ENCODE measurements at places on chromosomes 1 and 21.

- peak; percentile 86 for DNase-seq
These were observed 512.2 kb downstream of the NEGR1 start for GRCh38 chr1:71770121-71770520.

DNA sequence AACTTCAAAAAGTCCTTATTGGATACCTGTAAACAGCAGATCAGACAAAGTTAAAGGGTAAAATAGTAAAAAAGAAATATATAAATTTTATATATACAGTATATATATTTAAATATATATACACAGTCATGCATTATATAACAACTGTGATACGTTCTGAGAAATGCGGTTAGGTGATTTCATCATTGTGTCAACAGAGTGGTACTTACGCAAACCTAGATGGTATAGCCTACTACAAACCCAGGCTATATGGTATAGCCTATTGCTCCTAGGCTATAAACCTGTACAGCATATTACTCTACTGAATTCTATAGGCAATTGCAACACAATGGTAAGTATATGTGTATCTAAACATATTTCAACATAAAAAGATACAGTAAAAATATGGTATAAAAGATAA is 222.7 kb downstream of the NUF2 start:
- DNase-seq = no peak

GRCh38 chr21:31329456-31330143 is 14.5 kb downstream of the TIAM1 start:
- DNase-seq = no peak

DNA sequence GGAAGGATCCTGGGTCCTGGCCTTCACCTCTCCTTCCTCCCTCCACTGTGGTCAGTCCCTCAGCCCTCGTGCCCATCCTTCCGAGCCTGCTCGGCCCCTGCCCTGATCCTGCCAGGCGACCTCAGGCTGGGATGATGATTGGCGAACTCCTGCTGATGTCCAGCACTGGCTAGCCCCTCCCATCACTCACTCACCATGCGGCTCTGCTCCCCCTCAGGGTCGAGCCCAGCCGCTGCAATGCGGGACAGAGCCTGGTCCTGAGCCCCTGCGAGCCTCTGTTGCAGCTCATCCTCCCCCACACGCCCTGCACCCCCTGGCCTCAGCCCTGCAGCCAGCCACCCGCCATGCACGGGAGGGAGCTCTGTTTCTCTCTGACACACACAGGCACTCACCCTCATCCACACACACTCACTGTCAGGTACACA is 100.2 kb downstream of the DMRTB1 start:
- no peak for DNase-seq

DNA sequence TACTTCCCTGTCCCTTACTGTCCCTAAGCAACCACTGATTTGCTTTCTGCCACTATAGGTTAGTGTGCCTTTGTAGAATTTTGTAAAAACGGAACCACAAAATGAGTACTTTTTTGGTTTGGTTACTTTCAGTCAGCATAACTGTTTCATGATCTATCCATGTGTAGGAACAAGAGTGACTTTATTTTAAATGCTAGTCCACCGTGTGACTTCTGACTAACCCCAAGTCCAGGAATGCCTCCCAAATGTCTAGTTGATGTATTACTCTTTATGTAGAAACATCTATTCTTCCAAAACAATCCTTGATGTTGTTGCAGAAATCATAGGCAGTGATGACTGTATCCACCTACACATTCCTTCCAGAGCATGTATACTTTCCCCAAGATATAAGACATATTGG is 21.3 kb downstream of the ATPAF1 start:
- no peak for DNase-seq

GRCh38 chr1:37677143-37677439 is 15.2 kb upstream of the CDCA8 start:
- DNase-seq = no peak

GRCh38 chr1:170310951-170311350 is 165.2 kb downstream of the NTMT2 start:
- peak; percentile 88 for DNase-seq

- DNase-seq = no peak
These were observed at the start of gene KRTAP12-2 for GRCh38 chr21:44666401-44667320. Gene KRTAP12-2, minus strand, starts transcription at chr21:44666927. Its CDS starts 41 bp downstream, at chr21:44666886.

DNA sequence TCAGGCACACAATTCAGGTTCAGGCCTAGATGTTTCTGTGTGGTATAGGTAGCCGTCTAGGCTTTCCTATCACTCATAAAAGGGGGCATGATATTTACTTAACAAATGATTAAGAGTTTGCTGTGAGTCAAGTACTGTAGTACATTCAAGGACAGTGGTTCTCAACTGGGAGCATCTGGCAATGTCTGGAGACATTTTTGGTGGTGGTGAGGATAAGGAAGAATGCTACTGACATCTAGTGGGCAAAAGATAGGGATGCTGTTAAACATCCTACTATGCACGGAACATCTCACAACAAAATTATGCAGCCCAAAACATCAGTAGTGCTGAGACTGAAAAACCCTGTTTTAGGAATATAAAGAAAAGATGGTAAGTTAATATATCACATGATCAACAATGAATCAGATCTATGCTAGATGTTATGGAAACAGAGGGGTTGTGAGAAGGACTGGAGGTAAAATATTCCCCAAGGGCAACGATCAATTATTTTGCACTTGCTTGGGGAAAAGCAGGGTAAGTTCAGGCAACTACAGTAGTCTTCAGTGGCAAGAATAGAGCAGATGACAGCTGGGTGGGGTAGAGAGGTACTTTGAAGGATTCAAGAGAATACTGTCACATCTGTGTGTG is 4.9 kb downstream of the DNTTIP2 start:
- DNase-seq = peak; percentile 34

- DNase-seq = peak; percentile 73
These were observed 256.8 kb upstream of the C1orf105 start for GRCh38 chr1:172163498-172164215.

GRCh38 chr1:2928366-2929325 is 92.6 kb upstream of the ACTRT2 start:
- DNase-seq = no peak

- no peak for DNase-seq
These were observed 40.7 kb upstream of the GPR37L1 start for GRCh38 chr1:202081992-202082391.

DNA sequence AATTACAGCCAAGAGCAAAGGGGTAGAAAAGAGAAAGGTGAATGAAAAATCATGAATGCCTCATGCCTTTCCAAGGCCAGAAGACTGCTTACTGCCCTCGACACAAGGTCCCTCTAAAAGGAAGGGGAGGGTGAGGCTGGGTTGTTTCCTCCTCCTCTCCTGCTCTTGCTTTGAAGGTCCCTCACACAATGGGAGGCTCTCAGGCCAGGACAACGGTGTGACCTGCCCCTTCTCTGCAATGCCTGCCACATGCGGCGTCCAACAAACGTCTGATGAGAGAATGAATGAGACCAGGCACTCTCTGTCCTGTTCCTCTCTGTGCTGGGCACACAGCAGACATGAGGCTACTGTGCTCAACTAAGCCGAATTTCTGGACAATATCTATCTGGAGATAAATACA is 51.3 kb downstream of the SSBP3 start:
- DNase-seq = no peak

DNA sequence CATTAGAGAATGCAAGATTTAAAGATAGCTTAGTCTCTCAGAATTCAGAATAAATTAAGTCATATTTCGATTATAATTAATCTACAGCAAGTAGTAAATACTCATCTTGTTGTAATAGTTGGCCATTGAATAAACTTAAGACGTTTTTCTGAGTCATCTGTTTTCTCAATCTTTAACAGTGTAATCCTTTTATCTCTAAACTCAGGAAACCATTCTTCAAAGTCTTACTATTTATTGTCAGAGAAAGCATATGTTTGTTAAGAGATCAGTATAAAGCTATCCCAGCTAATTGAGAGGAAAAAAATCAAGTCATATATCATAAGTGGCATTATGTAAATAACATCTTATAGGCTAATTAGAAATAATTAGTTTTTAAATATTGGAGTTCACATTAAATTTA is 201.2 kb upstream of the ADAMTS5 start:
- DNase-seq = no peak

GRCh38 chr1:11352816-11353799 is 80.1 kb downstream of the UBIAD1 start:
- DNase-seq = no peak

DNA sequence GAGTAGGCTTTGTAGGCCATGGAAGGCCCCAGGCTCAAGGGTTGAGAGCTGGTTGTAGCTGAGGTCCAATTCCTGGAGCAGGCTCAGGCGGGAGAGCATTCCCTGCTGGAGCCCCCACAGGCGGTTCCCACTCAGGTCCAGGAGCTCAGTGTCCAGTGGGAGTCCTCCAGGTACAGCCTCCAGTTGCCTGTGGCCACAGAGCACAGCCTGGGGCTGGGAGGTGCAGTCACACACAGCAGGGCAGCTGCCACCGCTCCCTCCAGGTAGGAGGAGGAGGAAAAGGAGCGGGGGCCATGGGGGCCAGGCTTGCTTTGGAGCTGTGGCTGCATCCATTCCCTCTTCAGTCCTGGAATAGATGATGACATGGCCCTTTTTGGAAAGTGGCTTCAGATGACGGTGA is 2.8 kb downstream of the LINGO4 start:
- no peak for DNase-seq

- no peak for DNase-seq
These were observed 113.1 kb upstream of the GUCA2B start for GRCh38 chr1:42040159-42040558.

DNA sequence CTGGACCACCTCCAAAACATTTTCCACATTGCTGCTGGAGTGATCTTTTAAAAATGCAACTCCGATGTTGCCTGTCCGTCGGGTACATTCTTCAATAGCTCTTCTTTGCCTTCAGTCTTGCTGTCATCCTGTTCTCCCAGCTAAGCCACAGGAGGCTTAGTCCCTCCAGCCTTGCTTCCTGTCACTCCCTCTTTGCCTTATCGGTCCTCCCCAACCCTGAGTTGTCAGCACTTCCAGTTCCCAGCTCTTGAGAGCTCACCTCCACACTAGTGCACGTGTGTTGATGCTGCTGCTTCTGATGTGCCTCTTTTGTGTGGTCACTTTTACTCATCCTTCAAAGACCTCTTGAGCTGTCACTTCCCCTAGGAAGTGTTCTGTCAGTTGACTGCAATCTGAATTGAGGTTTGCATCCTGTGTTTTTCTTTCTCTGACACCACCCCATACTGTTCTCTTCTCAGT is 15.3 kb downstream of the UCK2 start:
- DNase-seq = peak; percentile 73

- DNase-seq = peak; percentile 48
These were observed 15.8 kb downstream of the SNX7 start for GRCh38 chr1:98677288-98677687.

GRCh38 chr1:84504580-84505492 is 1.4 kb upstream of the SPATA1 start:
- DNase-seq = peak; percentile 61

DNA sequence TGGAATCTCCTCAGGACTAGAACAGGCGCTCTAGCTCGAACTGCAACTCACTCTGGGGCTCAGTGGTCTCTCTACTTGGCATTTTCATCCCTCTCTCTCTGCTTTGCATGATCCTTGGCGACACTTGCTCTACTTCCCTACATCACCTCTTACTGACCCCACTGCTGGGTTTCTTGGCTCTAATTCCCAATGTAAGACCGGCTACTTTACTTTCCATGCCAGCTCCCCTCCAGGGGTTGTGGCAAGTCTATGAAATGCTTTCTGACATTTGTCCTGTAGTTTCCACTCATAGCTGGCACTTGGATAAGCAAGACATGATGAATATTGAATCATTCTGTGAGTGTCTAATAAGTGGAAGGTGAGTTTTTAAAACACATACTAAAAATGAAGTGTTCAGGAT is 292.3 kb downstream of the USP25 start:
- no peak for DNase-seq

- DNase-seq = no peak
These were observed 70.0 kb upstream of the TMEM51 start for GRCh38 chr1:15083578-15083977.

DNA sequence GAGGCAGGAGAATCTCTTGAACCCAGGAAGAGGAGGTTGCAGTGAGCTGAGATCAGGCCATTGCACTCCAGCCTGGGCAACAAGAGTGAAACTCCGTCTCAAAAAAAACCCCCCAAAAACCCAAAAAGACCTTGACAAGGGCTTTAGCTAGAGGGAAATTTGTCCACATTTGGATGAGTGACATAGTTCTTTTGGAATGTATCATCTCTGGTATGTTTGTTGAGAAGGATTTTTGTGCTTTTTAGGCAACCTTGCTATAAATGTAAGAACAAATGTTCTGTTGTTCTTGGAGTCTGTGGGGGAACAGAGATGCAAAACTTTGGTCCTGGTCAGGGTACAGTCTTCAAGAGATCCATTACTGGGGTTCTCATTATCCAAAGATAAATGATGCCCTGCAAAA is 28.9 kb downstream of the INAVA start:
- DNase-seq = peak; percentile 48

- DNase-seq = no peak
These were observed 957 bp downstream of the CAPN9 start for GRCh38 chr1:230747890-230748800.

GRCh38 chr1:155125946-155126555 is 1.6 kb upstream of the EFNA1 start:
- DNase-seq = no peak

DNA sequence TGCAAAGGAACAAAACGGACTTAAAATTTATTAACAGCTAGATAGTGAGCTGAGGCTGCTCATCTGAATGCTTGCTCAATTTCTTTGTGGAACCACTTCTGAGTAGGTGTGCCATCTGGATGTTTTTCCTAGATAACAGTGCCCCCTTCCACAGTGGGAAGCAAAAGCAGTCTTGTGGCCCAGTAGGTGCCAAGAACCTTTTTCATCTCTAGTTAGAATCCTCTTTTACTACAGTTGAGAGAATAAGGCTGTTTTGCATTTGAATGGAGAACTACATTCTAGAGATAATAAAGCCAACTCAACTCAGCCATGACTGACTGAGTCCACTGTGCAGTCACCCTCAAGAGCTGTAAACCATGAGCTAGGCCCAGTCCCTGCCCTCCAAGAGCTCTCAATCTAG is 13.3 kb downstream of the F3 start:
- DNase-seq = no peak

- DNase-seq = no peak
These were observed 34.8 kb downstream of the CD34 start for GRCh38 chr1:207876131-207876530.

DNA sequence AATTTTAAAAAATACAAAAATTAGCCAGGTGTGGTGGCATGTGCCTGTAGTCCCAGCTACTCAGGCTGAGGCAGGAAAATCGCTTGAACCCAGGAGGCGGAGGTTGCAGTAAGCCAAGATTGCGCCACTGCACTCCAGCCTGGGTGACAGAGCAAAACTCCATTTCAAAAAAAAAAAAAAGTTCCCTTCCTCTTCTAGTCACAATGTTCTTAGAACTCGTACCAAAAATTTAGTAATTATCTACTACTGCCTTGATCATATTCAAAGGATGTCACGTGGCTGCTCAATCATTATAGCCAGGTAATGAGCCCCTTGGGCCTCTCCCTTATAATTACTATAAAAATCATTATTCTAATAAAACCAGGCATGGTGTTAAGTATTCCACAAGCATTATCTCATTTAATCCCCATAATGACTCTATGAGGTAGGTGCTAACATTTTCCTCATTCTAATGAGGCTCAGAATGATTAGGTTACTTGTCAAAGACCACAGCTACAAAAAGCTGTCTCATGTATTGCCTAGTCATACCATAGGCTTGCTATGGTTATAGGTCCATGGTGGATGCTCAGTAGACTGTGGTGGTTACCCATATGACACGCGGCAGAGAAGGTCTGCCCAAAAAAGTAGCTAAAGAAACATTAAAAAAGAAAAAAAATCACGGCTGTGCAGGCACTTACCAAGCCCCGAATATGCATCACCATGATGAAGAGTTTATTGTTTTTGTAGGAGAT is 15.5 kb upstream of the PPP1R15B start:
- DNase-seq = no peak

- DNase-seq = peak; percentile 51
These were observed 1082.4 kb upstream of the B3GALT2 start for GRCh38 chr1:194268839-194269238.
